ENCODE measurements at places on chromosomes 5 and 9.

GRCh38 chr9:82108941-82109340 lies 120.4 kb downstream of the SPATA31D1 start:
- DNase-seq, result no peak

GRCh38 chr5:113204525-113205161 lies 228.0 kb downstream of the DCP2 start:
- no peak for DNase-seq

GRCh38 chr5:5755888-5756287 lies 333.4 kb downstream of the ICE1 start:
- DNase-seq, result no peak

DNA sequence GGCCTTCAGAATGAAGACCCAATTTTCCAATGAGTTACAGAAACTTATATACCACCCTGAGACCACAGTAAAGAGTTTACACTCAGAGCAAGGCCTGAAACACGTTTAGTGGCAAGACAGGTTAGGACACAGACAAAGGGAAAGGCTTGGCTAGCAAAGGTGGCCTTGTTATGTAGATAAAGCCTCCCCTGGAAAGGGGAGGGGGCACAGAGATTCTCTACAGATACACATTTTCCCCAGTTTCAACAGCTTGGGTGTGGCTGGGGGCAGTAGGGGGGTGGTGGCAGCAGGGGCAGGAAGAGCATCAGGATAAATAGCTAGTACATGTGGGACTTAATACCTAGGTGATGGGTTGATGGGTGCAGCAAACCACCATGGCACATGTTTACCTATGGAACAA lies 51.9 kb upstream of the PPP1R2B start:
- no peak for DNase-seq

GRCh38 chr5:139745132-139745799 lies 50.3 kb upstream of the PSD2 start:
- peak; percentile 61 for DNase-seq

- no peak for DNase-seq
Observed at GRCh38 chr9:14891332-14891731, 18.9 kb downstream of the FREM1 start.

DNA sequence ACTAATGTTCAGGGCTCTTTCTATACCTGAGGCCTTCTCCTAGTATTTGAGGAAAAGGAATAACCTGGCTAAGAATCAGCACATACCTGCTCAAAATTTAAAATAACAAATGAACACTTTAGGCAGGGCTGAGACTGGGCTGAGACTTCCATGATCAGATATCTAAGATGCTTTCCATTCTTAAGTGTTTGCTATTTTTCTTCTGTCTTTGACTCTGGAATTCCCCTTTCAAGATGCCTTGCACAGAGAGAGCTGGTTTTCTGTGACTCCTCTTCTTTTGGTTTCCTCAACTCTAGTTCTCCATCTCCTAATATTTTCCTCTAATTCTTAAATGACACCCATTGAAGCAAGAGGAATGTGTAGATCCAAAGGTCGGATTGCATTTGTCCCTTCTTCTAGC lies 61.1 kb downstream of the DPYSL3 start:
- no peak for DNase-seq

DNA sequence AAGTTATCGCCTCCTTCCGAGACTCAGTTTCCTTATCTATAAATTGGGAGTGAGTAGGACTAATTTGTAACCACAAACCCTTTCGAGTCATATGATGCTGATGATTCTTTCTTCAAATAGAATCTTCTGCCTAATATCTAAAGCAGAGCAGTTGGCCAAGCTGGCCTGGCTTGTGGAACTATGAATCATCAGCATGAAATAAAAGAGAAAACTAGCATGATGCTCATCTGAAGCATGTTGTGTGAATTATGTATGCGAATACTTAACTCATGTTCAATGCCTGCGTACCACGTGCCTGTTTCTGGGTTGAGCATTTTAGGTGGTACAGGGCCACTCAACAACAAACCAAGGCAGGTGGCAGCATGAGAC lies 15.0 kb upstream of the ORM1 start:
- DNase-seq, result no peak

GRCh38 chr5:96320797-96321196 lies 112.3 kb downstream of the PCSK1 start:
- no peak for DNase-seq

- no peak for DNase-seq
Observed at GRCh38 chr5:68662804-68663307, 431.0 kb upstream of the SLC30A5 start.

GRCh38 chr9:70981312-70981711 lies 140.1 kb downstream of the TRPM3 start:
- no peak for DNase-seq

GRCh38 chr5:2317540-2317939 lies 433.9 kb downstream of the IRX2 start:
- DNase-seq, result no peak

DNA sequence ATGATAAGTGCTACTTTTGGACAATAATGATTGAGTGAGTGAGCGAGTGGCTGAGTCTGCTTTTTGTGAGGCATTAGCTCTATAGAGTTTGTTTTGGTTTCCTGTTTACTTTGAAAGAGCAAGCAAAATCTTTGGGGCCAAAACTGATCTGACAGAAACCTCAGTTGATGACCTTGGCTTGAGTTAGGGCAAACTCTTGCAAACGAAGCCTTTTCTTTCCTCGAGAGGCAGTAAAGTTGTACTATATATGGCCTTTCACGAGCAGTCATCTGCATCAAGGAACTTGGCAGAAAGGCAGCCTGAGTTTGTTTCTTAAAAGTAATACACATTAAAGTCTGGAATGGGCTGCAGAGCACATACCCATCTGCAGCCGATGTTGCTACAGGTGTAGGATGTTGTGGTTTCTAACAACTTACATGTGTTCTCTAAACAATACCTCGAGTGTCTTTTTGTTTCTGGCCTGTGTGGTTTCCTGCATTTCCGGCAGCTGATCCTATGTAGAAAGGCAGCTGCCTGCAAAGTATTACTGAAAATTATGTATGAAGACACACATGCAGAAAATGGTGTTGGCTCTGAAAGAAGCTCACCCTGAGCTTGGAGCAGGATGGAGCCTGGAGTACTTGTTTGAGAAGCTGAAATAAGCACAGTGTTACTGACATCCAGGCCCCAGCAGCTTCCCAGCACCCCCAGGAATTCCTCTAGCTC lies 60.8 kb downstream of the FOXD1 start:
- DNase-seq, result no peak

- DNase-seq, result no peak
Observed at GRCh38 chr5:58405175-58405574, 54.7 kb downstream of the PLK2 start.

- DNase-seq, result no peak
Observed at GRCh38 chr5:158819840-158820620, 279.7 kb downstream of the EBF1 start.

GRCh38 chr9:121650217-121651007 lies 1.0 kb upstream of the DAB2IP start:
- peak; percentile 76 for DNase-seq

DNA sequence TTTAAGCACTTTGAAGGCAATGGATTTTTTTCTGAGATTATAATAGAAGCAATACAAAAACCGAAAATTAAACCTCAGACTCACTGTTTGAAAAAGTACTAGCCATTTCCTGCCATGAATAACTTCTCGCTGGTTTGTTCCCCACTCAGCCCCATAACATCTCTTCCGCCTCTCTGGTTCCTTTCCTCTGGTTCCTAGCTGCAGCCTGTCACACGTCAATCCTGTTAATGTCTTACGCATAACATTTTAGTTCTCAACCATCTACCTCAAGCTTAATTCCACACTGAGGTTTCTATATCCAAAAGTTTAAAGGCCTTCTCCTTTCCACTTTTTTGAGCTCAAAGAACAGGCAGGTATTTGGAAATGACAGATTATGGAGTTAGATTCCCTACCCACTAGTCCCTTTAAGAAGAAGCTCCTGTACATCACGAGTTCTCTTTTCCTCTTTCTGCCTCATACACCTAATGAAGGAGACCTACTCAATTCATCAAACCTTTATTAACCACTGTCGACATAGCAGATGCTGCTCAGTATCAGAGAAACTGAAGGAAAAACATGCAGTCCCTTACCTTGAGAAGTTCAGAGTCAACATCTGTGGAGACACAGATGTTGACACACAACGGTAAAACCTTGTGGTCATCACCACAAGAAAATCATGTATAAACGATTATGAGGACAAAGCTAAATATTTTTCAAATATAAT lies 243.0 kb upstream of the PTGER4 start:
- no peak for DNase-seq

- no peak for DNase-seq
Observed at GRCh38 chr5:155554500-155554899, 540.9 kb downstream of the KIF4B start.

GRCh38 chr9:108060175-108060574 lies 570.6 kb upstream of the KLF4 start:
- DNase-seq, result no peak

DNA sequence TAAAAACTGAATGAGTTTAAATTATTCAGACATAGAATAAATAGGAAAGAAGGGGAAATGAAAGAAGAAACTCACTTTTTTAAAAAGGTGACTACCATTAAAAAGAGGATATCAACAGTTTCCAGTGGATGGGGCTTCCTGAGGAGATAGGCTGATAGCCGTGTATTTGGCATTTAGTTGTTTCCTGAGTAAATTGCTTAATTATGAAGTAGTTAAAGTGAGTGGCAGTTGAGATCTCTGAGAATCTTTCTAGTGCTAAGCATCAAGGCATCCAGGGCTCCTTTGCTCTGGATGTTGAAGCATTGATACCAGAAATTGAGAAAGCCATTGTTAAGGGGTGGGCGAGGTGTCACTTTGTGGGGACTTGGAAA lies 2.7 kb downstream of the TNFAIP8 start:
- DNase-seq, result no peak

GRCh38 chr9:127140842-127141675 lies 18.6 kb upstream of the ANGPTL2 start:
- no peak for DNase-seq

GRCh38 chr9:26181836-26182235 lies 503.6 kb upstream of the TUSC1 start:
- no peak for DNase-seq

DNA sequence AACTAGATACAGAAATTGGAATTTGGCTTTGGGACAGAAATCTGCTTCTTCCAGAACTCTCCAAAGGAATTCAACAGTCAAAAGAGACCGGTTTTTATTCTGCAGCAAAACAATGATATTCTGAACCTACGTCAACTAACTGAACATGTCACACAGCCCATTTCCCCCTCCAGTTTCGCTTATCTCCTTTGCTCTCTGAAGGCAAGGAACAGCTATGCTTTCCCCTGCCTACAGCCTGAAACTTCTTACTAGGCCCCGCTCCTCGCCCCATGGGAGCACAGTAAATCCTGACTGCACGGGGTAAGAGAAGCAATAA lies 488 bp downstream of the SKIC3 start:
- DNase-seq, result no peak

DNA sequence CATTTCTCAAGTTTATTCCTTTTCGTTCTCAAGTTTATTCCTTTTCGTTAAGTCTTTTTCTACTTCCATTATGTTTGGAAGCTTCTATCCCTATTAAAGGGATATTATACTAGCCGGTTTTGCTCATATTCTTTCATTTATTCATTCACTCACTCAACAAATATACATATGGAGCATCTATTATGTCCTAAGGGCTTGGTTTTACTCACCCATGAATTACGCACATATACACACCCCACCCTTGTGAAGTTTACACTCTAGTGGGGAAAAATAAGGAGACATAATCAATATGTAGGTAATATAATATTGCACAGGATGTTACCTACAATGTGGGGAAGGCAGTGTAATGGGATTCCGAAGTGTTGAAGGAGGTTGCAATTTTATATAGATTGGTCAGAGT lies 90.5 kb downstream of the ACTL7B start:
- no peak for DNase-seq

DNA sequence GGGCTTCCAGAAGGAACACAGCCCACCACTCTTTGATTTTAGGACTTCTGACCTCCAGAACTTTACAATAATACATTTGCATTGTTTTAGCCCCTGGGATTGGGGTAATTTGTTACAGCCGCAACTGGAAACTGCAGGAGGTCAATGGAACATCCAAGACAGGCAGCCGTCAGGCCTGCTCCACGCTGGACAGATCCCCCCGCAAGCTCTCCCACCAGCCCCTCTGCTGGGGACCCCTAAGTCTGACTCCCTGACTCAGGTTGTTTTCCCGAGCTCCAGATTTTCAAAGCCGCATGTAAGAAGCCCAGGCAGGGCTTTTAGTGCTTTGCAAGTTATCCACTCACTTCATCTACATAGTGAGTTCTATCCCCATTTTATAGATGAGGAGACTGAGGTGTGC lies 127.6 kb downstream of the PAX5 start:
- no peak for DNase-seq

- DNase-seq, result no peak
Observed at GRCh38 chr5:107817951-107818350, 147.2 kb upstream of the EFNA5 start.

- DNase-seq, result no peak
Observed at GRCh38 chr9:78599926-78600325, 303.0 kb downstream of the PSAT1 start.

DNA sequence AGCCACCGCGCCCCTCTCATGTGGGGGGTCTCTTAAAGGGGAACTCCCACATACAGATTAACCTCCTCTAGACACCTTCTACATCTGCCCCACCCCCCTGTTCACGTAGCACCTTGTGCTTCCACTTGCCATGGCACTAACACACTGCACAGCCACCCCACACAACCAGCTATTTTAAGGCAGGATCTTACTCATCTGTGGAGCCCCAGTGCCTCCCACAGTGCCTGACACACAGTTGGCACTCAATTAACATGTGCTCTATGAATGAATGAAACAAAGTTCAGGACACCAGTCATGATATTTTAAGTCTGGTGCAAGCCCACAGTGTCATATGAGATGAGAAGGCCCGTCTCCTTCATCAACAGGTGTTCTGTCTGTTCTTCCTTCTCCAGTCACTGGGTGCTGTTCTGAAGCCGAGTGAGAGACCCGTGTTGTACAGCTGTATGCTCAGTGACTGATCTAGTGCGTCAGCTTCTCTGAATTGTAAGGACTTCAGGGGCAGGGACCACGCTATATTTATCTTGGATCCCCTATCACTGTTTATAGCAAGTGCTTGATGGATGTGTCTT lies 149.1 kb downstream of the TLE1 start:
- DNase-seq, result no peak

DNA sequence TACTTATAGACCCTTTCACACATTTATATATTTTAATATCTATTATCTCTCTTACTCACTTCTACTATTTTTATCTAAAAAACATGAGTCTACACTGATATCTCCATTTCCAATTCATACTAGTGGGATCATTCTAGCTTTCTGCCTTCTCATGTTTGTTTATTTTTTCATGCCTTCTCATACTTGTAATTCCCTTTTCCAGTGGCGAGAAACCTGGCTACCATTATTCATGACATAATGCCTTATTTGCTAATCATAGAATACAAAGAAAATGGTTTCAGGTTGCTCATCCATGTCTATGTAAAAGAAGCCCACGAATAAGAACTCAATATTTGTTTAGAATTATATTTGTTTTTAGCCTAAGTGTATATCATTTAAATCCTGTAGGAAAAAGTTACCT lies 232.7 kb upstream of the ACTBL2 start:
- no peak for DNase-seq

DNA sequence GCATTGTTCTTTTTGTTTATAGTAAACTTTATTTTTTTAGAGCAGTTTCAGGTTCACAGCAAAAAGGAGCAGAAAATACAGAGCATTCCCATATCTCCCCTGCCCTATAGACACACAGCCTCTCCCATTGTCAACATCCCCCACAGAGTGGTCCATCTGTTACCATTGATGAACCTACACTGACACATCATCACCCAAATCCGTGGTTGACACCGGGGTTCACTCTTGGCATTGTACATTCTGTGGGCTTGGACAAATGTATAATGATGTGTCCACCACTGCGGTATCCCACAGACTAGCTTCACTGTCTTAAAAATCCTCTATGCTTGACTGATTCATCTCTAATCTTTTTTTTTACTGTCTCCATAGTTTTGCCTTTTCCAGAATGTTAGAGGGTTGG lies 120.7 kb upstream of the SPATA31C2 start:
- DNase-seq, result no peak
